ENCODE measurements at places on chromosomes 6 and 20.

- ATAC-seq = no peak
Observed at GRCh38 chr6:124254941-124255685, 451.4 kb downstream of the NKAIN2 start.

- ATAC-seq = no peak
Observed at GRCh38 chr6:111971866-111972532, 81.9 kb upstream of the CCN6 start.

DNA sequence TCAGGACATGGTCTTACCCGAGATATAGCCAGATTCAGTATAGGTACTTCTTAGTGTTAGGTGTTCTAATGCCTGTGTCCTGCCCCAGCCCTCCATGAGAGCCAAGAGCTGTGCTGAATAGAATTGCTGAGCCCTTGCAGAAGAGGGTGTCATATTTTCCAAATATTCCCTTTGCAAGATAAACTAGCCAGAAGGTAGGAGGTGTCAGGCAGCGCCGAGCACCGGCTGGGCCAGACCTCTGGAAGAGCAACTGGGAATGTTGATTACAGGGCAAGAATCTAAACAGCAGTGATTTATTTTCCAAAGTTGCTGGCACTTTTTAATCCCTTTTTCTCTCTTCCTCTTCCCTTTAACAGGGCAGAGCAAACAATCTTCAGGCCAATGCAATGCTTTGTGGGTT is 37.1 kb upstream of the EZR start:
- ATAC-seq = no peak

GRCh38 chr6:141682391-141682790 is 450.3 kb upstream of the GJE1 start:
- ATAC-seq = no peak

DNA sequence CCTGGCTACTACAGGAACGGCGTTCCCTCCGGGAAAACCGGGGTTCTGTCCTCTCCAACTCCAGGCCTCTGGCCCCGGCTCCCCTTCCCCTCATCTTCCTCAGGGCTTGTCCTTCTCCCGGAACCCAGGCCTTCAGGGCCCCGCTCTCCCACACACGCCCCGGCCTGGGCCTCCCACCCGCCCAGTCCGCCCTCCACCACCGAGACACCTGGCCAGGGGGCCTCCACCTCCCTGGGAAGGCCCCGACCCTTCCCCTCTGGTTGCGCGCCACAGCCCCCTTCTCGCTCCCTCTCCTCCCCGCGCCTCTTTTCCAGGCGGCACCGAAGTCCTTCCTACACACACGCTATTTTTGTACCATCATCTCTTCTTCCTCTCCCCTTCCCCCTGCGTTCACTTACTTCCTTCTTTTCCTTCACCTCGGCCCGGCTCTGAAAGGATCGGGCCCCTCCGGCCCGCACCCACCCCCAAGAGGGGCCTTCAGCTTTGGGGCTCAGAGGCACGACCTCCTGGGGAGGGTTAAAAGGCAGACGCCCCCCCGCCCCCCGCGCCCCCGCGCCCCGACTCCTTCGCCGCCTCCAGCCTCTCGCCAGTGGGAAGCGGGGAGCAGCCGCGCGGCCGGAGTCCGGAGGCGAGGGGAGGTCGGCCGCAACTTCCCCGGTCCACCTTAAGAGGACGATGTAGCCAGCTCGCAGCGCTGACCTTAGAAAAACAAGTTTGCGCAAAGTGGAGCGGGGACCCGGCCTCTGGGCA is 1.3 kb upstream of the SIRPA start:
- no peak for ATAC-seq

DNA sequence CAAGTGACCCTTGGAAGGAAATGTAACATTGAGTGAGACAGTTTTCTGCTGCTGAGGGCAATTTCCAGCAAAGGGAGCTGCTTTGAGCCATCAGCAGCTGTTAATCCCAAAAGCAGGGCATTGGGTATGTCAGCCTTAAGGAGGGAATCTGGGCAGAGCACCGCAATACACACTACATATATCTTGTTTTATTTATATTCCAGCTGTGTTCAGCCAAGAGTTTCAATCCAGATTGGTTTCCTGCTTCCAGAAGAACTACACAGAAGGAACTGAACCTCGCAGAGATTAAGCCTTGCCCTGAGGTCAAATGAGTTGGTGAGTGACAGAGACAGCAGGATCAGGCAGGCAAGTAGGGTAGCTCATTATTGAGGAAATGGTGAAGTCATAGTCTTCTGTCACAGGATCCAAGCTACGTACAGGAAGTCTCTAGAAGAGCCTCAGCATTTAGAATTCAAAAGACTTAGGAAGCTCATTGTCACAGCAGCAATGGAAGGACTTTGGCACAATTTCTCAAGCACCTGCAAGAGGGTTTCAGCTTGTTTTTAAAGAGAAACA is 109.9 kb upstream of the HEY2 start:
- no peak for ATAC-seq

DNA sequence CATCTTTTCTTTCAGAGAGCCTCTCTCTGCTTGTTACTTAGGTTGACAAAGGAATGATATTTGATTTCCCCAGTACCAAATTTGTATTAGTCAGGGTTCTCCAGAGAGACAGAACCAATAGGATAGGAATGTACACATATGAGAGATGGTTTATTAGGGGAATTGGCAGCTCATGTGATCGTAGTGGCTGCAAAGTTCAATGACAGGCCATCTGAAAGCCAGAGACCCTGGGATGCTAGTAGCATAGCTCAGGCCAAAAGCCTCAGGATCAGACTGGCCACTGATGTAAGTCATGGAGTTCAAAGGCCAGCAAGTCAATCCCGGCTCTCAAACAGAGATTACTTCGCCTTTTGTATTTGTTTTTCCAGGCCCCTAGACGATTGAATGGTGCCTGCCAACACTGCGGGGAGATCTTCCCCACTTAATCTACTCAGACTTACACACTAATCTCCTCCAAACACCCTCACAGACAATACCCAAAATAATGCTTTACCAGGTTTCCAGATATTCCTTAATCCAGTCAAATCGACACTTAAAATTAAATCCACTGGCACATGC is 215.5 kb downstream of the ALDH8A1 start:
- no peak for ATAC-seq

- ATAC-seq = 0 out of 3 replicates have a peak, but pooled peaks have one; percentile 20
Observed at GRCh38 chr6:105072798-105073199, 107.0 kb downstream of the POPDC3 start.

DNA sequence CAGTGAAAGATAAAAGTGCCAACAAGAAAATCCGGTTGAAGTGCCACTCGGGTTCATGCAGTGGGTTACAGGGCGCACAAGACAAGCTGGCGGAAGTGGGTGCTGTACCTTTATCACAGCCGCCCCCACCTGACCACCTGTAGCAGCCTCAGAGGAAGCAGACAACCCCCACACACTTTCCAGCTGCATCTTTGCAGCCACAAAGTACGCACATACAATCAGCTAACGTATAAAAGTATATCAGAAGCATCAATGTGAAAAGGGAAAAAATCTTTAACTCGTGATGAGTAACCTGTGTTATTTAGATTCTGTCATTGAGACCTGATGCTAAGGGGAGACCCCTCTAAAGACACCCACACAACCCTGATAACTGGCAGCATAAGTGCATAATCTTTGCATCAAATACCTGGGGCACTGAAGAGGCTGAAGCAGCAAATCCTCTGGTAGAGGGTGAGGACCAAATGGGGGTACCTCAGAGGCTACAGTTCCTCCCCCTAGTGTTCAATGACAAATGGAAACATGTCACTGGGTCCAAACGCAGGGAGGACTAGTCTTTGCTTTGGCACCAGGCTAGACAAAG is 22.1 kb downstream of the BACH2 start:
- ATAC-seq = no peak

GRCh38 chr6:12911427-12911826 is 194.9 kb downstream of the PHACTR1 start:
- ATAC-seq = no peak

Data from SK-N-SH treated with all-trans-retinoic acid at 6 μM for 48 hours (cell line).